ENCODE measurements at places on chromosomes 1 and 21.

GRCh38 chr1:40058453-40059337 is 18.2 kb downstream of the CAP1 start:
- no peak for DNase-seq

- no peak for DNase-seq
Observed at GRCh38 chr1:26034504-26035202, 11.3 kb downstream of the SLC30A2 start.

DNA sequence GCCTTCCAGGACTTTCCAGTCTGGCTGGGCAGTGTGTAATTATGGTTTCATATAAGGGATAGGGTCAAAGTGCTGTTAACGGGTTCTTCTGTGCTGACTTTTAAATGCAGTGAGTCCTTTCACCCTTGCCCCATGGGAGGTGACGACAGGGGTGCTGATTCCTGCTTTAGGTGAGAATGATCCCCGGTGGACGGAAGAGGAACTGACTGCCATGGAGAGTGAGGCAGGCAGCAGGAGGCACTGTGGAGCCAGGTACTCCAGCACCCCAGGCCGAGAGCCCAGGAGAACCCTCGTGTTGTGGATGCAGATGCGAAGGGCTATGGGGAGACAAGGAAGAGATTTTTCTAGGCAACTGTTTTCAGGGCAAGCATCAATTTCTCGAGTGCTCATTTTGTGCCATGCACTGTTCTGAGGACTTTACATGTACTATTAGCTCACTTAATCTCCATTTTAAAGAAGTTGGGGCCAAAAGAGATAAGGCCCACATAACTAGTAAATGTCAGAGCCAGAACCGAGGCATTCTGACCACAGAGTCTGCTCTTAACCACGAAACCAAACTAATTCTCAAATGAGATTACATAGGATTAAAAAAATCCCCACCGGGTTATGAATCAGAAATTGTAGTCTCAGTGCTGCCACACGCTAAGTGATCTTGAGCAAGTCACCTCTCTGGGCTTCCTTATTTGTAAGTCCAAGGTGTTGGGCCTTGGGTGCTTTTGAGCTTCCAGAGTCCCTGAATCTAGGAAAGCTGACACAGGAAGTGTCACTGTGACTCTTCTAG is 28.2 kb downstream of the STPG1 start:
- no peak for DNase-seq

DNA sequence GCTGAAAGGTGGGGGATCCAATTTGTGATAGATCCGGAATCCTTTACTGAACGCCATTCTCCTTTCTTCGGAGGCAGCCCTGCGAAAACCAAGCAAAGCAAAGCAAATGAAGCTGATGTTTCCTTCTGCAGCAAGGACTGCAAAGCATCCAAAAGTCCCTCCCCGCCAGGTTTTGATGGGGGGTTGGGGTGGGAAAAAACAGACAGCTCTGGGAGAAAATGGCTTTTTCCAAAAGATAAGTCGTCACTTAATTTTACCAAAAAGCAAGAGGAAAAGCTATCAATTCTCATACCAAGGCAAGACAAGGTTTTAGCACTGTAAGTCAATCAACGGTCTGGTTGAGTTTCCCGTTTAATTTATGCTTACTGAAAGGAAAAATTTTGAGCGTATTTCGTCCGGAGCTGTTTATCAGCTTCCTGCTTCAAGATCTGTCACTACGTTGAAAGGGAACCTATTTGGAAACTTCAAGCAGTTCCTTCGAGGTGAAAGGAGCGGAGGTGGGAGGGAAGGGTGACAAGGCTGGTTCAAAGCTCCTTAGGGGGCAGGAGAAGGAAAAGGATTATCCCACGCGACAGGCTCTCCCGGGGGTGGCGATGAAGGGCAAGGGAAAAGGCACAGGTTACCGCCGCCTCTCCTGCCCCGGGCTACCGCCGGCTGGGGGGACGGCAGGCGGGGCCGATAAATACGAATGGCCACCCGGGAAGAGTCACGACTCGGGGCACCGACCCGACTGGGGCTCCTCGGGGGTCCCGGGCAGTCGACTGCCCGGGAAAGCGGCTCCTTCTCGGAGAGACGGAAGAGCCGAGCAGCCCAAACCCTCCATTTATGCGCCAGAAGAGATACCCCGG is 750 bp downstream of the SYNJ1 start:
- DNase-seq: peak; percentile 58

- DNase-seq: no peak
Observed at GRCh38 chr1:203149188-203149840, 21.8 kb downstream of the ADORA1 start.

DNA sequence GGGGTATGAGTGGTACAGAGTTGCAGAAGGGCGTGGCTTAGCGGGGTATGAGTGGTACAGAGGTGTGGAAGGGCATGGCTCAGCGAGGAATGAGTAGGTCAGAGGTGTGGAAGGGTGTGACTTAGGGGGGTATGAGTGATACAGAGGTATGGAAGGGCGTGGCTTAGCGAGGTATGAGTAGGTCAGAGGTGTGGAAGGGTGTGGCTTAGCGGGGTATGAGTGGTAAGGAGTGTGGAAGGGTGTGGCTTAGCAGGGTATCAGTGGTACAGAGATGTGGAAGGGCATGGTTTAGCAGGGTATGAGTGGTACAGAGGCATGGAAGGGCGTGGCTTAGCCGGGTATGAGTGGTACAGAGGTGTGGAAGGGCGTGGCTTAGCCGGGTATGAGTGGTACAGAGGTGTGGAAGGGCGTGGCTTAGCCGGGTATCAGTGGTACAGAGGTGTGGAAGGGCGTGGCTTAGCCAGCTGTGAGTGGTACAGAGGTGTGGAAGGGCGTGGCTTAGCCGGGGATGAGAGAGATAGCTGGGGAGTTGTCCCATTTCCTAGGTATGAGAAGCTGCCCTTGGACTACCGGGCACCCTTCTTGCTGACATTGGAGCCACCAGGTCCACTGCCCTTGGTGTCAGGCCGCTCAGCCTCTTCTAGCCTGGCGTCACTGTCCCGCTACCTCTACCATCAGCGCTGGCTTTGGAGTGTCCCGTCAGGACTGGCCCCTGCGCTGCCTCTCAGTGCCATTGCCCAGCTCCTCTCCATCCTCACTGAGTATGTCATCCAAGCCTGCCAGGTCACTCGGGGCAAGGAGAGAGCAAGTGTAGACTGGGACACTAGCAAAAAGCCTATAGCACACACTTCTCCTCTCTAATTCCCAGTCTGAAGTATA is 29.8 kb downstream of the HYI start:
- no peak for DNase-seq

GRCh38 chr1:92961896-92962752 is 862 bp upstream of the DIPK1A start:
- peak; percentile 92 for DNase-seq

- peak; percentile 88 for DNase-seq
Observed at GRCh38 chr21:31162827-31163226, 124.6 kb upstream of the KRTAP19-8 start.

DNA sequence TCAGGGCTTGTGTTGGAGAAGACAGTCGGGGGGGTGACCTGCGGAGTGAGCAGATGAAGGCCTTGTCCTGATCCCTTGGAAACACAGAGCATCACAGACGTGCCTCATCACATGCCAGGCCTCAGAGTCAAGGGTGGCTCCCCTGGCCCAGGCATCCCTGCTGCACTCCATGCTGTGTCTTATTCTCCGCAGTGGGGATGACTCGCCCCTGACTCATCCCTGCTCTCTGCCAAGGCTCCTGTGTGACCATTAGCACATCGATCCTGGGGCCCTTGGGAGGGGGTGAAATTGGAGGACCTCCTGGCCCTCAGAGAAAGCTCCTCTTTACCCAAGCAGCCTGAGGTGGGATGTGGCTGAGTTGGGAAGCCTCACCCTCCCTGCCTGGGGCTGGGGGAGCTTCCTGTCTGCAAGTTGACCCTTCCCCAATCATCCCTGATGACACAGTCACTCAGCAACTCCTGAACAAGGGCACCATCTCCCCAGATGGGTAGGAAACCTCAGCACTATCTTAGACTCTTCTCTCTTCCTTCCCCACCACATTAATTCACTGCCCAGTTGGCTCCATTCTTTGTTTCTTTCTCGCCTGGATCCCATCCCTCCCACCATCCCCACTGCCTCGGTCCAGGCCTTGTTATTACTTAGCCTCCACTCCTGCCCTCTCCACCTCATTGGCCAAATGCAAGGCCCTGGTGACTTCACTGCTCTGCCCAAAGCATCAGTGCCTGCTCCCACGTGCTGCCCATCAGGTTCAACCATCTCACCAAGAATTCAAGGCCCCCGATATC is 74.6 kb downstream of the CAMK2N1 start:
- DNase-seq: no peak

DNA sequence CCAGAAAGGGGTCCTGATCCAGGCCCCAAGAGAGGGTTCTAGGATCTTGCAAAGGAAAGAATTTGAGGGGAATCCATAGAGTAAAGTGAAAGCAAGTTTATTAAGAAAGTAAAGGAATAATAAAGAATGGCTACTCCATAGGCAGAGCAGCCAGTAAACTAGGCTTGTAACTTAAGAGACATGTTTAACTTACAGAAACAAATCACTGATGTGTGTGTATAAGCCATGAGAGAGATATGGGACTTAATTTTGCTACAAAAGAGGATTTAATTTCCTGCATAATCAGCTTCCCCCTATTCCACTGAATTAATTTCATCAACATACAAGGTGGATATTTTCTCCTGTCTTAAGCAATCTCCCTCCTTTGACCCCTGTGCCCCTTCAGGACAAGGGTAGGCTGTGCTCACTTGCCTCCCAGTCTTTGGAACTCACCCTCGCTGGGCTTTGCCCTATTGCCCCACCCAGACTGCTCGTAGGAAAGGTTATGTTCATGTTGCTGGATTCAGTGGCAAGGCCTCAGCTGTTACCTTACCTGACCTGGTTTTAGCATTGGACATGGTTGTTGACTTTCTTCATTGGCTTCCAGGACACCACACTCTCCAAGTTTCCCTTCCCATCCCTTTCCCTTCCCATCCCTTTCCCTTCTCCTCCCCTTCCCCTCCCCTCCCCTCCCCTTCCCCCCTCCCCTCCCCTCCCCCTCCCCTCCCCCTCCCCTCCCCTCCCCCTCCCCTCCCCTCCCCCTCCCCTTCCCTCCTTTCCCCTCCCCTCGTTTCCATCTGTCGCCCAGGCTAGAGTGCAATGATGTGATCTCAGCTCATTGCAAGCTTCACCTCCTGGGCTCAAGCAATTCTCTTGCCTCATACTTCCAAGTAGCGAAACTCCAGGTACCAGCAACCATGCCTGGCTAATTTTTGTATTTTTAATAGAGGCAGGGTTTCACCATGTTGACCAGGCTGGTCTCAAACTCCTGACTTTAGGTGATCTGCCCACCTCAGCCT is 44.6 kb downstream of the TBCE start:
- no peak for DNase-seq

DNA sequence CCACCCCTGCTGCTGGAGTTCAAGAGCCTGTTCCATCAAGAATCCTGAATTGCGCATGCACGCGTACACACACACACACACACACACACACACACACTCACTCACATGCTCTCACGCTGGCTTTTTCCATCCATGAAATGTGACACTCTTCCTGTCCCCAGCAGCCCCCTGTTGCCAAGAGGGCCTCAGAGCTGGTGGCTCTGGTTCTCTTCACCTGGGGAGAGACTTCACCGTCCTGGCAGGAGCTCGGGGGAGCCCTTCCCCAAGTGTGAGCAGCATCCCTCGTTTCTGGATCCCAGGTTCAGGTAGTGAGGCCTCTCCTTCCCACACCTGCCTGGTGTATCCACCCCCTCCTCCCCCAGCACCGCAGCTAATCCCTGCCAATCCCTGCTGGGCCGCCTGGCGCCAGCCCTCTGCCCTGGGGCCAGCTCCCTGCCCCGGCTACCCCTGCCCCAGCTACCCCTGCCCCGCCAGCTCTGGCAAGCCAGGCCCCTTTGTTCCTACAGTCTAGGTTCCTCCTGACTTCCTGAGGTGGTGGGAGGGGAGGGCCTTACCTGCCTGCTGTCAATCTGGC is 9.9 kb downstream of the PLOD1 start:
- peak; percentile 85 for DNase-seq

DNA sequence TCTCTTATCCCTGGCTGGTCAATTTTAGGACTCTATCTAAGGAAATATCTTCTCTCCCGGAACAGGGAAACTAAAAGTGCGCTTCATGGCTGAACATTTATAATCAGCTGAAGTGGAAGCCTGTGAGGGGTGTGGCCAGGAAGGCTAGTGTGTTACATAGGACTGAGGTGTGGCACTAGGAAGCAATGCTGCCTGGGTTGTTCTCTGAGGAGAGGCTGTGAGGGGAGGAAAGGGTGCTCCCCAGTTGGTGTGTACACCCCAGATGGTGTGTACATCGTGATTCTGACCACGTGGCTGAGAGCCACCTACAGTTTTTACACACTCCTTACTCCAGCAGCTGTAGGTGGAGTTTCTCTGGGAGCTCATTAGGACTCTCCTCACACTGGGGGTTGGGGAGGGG is 16.3 kb downstream of the NTPCR start:
- DNase-seq: no peak

DNA sequence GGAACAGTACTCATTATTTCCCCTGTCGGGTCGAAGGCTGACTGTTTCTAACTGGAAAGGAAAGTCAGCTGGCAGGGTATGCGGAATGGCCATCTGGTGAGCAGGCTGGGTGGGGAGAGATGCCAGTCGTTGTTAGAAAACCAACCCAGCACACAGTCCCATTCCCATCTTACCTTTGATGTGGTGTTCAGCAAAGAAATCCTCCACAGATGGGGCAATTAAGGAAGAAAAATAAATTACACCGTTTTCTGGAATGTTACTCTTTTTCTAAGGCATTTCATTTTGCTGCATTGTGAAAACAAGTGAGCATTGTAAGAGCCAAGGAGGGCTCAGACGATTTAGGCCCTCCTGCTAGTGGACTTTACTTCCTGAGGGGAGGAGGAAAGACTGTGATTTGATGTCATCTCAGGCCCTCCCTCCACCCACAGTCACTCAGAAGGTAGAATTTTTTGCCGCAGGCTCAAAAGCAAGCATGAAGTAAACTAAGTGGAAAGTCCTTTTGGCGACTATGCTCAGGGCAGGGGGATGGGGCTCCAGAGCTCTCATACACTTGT is at the start of gene SLC16A4:
Gene SLC16A4, minus strand, starts transcription at position 335 of the 554 bp plus-strand sequence. CDS start 1,703 bp downstream, outside the sequence.
- DNase-seq: peak; percentile 75

DNA sequence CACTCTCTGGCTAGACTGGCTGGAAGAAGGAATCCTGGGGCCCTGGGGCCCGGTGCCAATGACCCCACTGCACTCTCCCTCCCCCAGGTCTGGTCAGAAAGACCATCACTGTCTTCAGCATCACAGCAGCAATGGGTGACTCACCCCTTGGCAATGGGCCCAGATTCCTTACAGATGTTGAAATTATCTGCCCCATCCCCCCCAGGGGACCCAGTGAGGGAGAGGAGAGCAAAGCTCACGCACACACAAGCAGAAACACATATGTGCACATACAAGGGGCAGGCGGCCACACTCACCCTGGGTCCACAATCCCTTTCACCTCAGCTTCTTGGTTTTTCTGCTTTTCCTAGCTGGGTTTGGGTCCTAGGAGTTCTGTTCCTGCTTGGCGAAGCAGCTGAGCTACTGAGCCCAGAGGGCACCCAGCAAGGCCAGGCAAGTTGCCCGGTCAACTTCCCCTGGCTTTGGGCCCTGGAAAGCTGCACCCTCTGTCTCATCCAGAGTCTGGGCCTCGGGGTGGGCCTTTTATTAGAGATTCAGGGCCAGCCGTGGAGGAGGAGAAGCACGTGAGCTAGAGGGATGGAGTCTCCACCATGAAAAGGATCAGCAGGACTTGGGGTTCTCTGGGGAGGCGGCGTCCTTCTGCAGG is 2.6 kb downstream of the COL16A1 start:
- peak; percentile 97 for DNase-seq

Measured in muscle of leg (tissue), 16 donors.